Naive B cell (primary cell): ENCODE measurements at places on chromosomes 5 and 9. TPM values are rescaled to one million over a fixed set of nuclear protein-coding genes. Genes with fewer than 3 reads are reported as not detected.

- no peak for DNase-seq
Observed at GRCh38 chr5:171755354-171755821, 30.2 kb upstream of the SMIM23 start.

Gene RLN2
- polyA plus RNA-seq, result 3.8 TPM

- DNase-seq, result peak; percentile 39
Observed at GRCh38 chr5:96957254-96958049, 21.6 kb downstream of the LNPEP start.

GRCh38 chr5:28468166-28468565 is 1429.8 kb upstream of the CDH9 start:
- no peak for DNase-seq

- DNase-seq, result no peak
Observed at GRCh38 chr5:117463881-117464570, 889.4 kb upstream of the SEMA6A start.

GRCh38 chr9:75914883-75915452 is 24.5 kb downstream of the PCSK5 start:
- DNase-seq, result no peak

- DNase-seq, result no peak
Observed at GRCh38 chr9:89822996-89823395, 218.2 kb downstream of the GADD45G start.

DNA sequence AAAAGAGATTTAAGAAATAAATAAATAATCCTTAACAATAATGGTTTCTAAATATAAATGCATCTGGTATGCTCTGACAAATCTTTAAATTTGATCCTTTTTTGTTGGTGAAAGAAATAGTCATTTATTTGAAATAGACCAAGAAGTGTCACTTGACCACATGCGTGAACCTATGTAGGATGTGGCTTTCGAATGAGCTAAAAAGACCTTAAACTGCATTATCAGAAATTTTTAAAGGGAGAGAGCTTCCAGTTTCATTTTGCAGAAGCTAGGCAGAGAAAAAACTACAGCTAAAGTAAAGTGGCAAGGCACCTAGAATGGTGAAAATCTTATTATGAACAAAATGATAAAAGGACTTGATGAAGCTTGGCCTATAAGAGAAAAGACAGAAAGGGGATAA is 309.2 kb upstream of the EFNA5 start:
- DNase-seq, result no peak

Gene GPRIN1
- not detected for polyA plus RNA-seq

GRCh38 chr9:87677776-87678587 is 47.9 kb upstream of the CTSL start:
- DNase-seq, result no peak

Gene ADGRV1
- polyA plus RNA-seq, result not detected

DNA sequence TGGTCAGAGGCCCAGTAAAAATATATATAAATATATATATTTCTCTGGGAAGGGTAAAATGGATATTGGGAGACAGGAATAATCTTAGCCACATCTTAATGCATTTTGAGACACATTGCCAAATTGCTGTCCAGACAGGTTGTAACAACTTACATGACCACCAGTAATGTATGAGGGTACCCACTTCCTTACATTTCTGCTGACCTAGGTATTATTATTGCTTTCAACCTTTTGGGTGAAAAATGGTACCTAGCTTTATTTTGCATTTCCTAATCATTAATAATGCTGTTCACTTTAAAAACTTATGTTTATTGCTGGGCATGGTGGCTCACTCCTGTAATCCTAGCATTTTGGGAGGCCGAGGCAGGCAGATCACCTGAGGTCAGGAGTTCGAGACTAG is 61.5 kb downstream of the MEGF10 start:
- no peak for DNase-seq

DNA sequence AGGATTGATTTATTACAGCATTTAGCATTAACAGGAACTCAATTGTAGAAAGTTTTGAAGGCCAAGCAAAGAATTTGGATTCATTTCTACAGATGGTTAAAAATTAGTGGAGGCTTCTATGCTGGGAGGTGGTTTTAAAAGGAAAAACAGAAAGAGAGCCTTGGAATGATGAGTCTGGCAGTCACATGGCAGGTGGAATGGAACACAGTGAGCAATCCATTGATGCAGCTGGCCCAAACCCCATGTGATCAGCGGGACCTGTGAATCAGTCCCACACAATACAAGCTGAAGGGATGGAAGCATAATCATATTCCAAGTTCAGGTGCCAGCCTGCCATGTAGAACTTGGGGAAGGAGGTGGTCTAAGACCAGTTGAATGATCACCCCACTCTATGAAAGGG is 147.9 kb downstream of the PIP5K1B start:
- DNase-seq, result no peak

- no peak for DNase-seq
Observed at GRCh38 chr9:105670315-105670714, 8.1 kb downstream of the TAL2 start.

- DNase-seq, result no peak
Observed at GRCh38 chr5:87127426-87127825, 140.3 kb upstream of the RASA1 start.

Gene CA9
- polyA plus RNA-seq, result not detected

Gene DMRT2
- polyA plus RNA-seq, result not detected

Gene FREM1
- polyA plus RNA-seq, result not detected

GRCh38 chr9:22374051-22374450 is 72.6 kb upstream of the DMRTA1 start:
- no peak for DNase-seq

DNA sequence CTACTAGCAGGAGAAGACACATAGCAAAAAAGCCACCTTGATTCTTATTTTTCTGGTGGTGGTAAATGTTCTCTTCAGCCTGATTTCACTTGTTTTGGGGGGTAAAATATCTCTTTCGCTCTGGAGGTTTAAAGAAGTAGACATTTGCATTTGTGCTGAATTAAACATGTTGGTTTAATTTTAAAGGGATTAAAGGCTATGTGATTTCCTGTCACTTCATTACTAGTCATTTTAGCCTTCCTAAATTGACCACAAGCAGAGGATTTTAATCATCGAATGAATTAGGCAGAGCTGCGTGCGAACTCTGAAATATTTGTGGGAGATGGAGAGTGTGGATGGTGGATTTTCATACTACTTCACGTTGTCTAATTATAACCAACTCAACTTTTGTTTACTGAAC is 4.8 kb downstream of the RASGRF2 start:
- no peak for DNase-seq

GRCh38 chr5:172149073-172149472 is 39.0 kb downstream of the STK10 start:
- no peak for DNase-seq

DNA sequence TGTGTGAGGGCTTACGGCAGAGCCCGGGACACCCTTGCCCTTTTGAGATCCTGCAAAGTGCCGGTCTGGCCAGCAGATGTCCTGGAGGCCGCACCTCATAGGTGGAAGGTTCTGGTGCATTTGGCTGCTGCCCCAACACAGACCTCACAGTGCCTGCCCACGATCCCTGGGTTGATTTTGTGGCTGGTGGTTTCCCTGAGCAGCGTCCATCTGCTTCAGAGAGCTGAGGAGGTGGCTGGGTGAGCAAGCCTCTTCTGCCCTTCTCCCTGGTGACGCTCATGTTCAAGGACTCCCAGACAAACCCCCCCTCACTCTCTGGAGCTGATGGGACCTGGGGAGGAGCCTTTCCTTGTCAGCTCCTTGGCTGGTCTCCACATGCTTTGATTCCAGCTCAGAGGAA is 18.9 kb downstream of the BNIP1 start:
- DNase-seq, result no peak

Gene RBM18
- 22.6 TPM for polyA plus RNA-seq

- DNase-seq, result no peak
Observed at GRCh38 chr9:75685062-75685461, 205.4 kb upstream of the PCSK5 start.

- DNase-seq, result no peak
Observed at GRCh38 chr5:56818450-56819037, 3.2 kb downstream of the MAP3K1 start.

GRCh38 chr5:94154672-94155071 is 413.3 kb upstream of the POU5F2 start:
- no peak for DNase-seq

- DNase-seq, result no peak
Observed at GRCh38 chr9:77977210-77977611, 54.4 kb downstream of the GNAQ start.

Gene ACOT12
- polyA plus RNA-seq, result not detected
